ENCODE measurements at places on chromosomes 16 and 17.

DNA sequence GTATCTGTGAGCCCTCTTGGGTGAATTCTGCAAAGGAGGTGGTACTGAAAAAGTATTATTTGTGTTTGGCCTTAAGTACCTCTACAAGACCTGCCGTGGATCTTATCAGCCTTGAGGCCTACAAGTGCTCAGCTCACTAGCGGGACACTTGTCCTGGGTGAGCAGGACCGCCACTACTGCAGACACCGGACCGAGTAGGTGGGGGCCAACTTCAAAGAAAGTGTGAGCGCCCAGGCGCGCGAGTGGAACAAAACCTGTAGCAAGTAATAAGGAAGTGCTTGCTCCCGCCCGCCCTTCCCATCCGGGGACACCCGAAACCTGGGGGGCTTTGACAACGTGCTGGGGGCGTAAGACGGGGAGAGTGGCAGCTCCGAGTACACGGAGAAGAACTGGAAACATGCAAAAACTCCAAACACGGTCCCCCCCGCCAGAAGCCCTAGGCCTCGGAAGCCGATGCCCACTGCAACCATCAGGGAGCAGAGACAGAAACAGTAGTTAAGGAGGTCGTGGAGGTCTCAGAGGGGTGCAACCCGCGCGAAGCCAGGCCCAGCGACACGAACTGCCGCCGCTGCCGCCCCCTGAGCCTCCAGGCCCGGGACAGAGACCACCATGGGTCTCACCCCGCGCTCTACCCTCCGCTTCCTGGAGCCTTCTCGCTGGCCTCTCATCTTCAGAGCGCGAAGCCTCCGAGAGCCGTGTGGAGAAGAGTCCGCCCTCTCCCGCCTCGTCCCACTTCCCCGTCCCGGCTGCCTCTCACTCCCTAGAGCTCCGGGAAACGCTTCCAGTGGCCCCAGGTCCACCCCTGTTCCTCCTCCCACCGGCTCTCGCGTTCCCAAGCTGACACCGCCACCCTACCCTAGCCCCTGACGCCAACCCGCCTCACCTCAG is 537 bp downstream of the CNOT1 start:
- no peak for DNase-seq

- DNase-seq, result no peak
Measured at GRCh38 chr16:50861451-50861850, 119.6 kb downstream of the CYLD start.

- DNase-seq, result no peak
Measured at GRCh38 chr17:32267690-32268205, 2.1 kb downstream of the RHBDL3 start.

DNA sequence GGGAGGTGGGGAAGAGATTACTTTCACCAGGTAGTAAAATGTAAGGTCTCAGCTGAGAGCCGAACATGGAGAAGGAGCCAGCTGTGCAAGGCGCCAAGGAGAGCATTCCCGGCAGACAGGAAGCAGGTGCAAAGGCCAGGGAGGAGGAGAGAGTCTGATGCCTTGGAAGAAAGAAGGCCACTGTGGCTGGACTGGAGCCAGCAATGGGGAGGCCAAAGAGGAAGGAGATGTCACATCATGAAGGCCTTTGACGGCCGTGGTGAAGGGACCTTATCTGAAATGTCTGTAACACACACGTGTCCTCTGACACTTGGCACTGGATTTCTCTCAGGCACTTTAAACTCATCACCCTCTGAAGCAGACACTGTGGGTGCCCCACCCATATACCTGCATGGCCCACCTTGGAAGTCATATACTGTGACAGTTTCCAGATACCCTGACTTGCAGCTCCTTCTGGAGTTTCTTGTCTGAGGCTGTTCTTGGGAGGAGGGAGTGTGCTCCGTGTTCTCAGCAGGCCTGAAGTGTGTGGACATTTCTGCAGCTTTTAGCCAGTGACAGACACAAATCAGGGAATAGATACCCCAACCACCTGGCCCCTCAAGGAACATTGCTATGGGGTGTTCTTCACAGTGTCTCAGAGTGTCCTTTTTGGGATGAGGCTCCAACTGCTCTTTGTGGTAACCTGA is 1.9 kb upstream of the SLC5A2 start:
- DNase-seq, result no peak

DNA sequence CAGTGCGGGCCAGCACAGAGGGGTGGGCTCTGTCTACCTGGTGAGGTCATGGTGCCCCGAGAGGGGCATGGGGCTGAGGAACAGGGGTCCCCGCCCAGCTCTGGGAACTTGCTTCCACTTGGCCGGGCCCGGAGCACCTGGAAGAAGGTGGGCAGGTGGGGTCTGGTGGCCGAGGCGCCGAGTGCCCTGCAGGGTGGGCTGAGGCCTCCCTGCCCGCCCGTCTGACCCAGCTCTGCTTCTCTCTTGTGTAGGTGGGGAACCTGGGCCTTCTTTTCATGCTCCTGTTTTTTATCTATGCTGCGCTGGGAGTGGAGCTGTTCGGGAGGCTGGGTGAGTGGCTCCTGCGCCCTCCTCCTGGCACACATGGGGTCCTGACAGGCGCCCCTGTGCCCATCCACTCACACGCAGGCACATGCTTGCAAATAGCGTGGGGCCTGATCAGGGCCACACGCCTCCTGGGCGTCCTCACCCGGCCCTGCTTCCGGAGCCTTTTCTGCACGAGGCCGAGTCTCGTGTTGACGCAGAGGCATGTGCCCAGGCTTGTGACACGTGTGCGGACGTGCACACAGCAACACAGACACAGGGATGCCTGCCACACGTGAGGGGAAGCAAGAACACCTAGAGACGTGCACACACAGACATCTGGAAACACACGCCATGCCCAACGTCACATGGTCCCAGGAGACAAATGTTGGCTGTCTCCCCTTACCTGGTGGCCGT is 8.2 kb downstream of the TPSG1 start:
- DNase-seq, result no peak

- DNase-seq, result no peak
Measured at GRCh38 chr16:75236232-75236631, 15.2 kb downstream of the BCAR1 start.

GRCh38 chr17:14469971-14470370 is 169.1 kb downstream of the HS3ST3B1 start:
- no peak for DNase-seq

DNA sequence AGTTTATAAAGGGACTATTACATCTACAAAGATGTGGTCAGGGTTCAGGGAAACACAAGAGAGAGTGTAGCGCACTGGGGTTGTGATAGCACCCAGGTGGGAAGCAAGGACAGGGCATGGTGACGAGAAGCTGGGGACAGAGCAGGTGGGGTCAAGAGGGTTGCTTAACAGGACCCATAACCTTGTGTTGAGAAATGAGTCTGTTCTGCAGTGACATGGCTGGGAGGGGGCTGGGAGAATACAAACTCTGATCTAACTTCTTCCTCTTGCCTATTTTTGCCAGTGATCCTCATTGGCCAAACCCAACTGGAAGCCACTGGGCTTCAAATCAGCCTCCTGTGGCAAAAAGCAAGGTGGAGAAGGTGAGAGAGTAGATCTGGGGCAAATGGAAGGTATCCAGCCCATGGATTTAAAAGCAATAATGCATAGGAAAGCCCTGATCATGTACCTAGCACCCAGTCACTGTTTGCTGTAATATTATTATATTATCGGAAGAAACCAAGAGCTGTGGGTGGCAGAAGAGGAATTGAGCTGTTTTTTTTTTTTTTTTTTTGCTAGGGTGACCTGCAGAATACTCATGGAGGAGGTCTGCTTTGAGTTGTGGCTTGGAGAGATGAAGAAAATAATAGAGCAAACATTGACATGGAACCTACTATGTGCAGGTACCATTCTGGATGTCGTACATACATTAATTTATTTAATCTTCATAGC is 76.9 kb upstream of the ZFHX3 start:
- DNase-seq, result no peak

DNA sequence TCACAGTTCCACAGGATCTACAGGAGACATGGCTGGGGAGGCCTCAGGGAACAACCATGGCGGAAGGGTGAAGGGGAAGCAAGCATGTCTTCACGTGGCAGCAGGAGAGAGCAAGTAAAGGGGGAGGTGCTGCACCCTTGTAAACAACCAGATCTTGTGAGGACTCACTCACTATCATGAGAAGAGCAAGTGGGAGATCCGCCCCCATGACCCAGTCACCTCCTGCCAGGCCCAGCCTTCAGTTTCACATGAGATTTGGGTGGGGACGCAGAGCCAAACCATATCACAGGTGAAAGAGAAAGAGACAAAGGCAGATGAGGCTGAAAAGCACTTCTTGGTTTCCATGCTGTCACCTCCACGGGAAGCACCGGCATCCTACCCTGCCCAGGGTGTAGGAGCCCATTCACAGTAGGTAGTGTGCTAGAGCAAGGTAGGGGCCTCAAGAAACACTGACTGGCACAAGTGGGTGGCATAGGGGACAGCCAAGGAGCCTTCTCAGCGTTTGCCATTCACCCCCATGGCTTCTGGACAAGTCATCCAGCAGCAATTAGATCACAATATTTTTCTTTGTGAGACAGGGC is 6.6 kb downstream of the NARF start:
- no peak for DNase-seq

DNA sequence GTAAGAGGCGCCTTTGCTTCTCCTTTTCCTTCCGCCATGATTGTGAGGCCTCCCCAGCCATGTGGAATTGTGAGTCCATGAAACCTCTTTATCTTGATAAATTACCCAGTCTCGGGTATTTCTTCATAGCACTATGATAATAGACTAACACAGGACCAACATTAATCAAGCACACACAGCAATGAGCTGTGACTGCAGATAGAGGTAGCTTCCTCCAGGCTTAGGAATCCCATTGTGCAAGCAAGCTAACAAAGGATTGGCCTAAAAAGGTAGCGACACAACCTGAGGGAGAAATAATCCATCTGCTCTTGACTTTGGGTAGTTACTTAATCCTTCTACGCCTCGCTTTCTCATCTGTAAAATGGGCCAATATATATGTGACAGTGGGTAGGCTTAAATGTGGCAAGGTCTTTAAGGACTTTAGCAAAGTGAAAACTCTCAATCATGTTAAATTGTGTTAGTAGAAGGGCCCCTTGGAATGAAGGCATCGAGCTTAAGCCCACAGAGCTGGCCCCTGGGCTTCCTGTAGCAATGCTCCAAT is 393.6 kb downstream of the SOX9 start:
- no peak for DNase-seq

- no peak for DNase-seq
Measured at GRCh38 chr16:89422527-89422904, 67.8 kb downstream of the ANKRD11 start.

GRCh38 chr17:80990921-80991644 is 558 bp upstream of the CHMP6 start:
- DNase-seq, result no peak

- no peak for DNase-seq
Measured at GRCh38 chr17:82358465-82359350, at the start of gene TEX19. TSS of gene TEX19 (plus strand) at chr17:82359247. CDS start at chr17:82362151, 2,904 bp downstream.

GRCh38 chr17:79529661-79530081 is 81.2 kb downstream of the RBFOX3 start:
- no peak for DNase-seq

- no peak for DNase-seq
Measured at GRCh38 chr16:11583166-11583565, 3.6 kb downstream of the LITAF start.

GRCh38 chr17:34740565-34741520 is 161.5 kb downstream of the TMEM132E start:
- no peak for DNase-seq

GRCh38 chr17:9368631-9369030 is 207.0 kb downstream of the STX8 start:
- DNase-seq, result no peak

DNA sequence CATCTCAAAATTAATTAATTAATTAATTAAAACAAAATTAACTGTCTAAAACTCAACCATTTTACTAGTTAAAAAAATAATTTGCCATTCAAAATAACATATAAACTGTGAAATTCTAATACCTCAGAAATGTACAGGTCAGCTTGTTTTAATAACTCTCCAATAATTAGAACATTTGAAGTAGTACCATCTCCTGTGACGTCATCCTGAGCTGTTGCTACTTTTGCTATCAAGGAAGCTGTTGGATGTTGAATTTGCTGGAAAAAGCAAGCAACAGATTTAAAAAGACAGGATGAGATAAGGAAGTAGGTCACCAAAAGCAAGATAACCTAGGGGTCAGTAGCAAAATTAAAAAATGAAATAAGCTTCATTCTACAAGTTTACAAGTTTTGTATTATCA is 2.8 kb downstream of the CCT6B start:
- no peak for DNase-seq

- no peak for DNase-seq
Measured at GRCh38 chr17:46163316-46163715, 29.9 kb downstream of the KANSL1 start.

GRCh38 chr16:73219176-73219575 is 171.2 kb upstream of the ZFHX3 start:
- no peak for DNase-seq

DNA sequence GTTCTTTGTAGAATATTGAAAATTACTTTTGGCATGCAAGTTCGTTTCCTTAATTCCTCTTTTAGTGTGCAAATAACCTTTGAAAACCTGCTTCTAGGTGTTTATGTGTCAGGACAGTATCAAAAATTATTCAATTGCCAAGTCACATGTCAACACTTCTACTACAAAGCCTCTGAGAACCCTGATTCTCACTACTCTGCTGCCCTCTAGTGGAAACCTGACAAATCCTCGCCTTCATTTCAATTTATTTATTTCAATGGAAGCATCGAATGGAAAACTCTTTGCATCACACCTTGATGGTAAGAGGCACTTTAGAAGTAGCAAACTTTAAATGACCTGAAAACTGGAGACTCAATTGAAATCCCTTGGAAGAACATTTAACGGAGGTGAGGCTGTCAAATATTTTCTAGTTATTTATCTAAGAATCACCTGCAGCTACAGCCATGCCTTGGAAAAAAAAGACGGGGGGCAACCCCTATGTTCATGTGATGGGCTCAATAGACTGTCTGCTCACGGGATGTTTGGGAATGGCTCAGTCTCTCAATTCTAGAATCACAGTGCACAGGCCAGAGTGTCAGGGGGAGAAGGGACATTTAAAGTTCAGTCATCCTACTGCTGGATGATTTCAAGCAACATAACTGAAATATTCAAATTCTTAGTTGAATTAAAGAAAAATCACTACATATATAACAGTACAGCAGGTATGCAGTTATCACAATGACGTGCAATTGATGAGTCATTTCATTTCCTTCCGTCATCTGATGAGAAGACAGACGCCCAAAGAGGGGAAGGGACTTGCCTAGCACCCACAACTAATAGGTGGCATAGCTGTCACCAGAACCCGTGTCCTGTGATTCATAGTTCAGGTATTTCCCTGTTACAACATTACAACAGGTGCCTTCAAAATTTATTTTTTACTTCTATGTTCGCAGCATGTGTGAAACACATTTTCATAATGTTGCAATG is 563.9 kb downstream of the TOX3 start:
- DNase-seq, result no peak

GRCh38 chr16:55010492-55011160 is 80.0 kb downstream of the IRX5 start:
- no peak for DNase-seq

GRCh38 chr16:2404099-2404498 is 25.1 kb upstream of the CCNF start:
- DNase-seq, result no peak

DNA sequence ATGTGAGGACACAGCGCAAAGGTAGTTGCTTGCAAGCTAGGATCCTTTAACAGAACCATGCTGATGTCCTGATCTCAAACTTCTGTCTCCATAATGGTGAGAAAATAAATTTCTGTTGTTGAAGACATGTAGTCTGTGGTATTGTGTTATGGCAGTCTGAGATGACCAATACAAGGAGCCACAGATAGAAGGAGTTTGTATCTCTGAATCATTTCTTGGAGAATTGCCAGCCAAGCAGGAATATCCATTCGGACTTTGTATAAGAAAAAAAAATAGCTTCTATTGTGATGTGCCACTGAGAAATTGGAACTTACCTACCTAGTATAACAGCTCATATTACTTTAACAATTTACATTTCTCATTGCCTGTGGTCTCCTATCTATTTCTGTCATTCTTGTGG is 447.6 kb upstream of the CA10 start:
- DNase-seq, result no peak

All from GOT3 (cell line).